Natural killer cell treated with Interleukin-12 subunit alpha and Interleukin-12 subunit beta and Interleukin-15 and Interleukin-18, amount 100 ng/mL, for 72 hours (primary cell): ENCODE measurements at places on chromosomes 3 and 15. TPM values are rescaled to one million over a fixed set of nuclear protein-coding genes. Genes with fewer than 3 reads are reported as not detected.

The AADACL2 gene
- not detected for total RNA-seq

The CYP8B1 gene
- not detected for total RNA-seq

DNA sequence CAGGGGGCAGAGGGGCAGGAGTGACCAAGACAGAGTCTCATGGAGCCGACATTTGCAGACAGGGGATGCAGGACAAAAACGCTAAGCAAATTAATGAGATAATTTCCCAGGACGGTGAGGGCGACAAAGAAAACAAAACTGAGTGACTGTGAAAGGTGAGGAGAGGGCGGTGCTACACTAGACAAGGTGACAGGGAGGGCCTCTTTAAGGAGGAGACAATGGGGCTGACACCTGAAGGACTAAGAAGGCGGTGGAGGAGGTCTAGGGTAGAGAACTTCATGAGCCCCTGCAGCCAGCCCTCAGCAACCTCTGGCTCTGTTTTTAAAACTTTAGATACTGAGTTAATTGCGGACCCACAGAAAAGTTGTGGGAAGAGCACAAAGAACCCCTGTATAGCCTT lies 41.6 kb downstream of the IQSEC1 start:
- no peak for DNase-seq

The RBP2 gene
- not detected for total RNA-seq

- no peak for DNase-seq
Observed at GRCh38 chr3:115518100-115518852, 105.0 kb upstream of the GAP43 start.

GRCh38 chr3:156795890-156796481 lies 30.2 kb upstream of the LEKR1 start:
- no peak for DNase-seq

DNA sequence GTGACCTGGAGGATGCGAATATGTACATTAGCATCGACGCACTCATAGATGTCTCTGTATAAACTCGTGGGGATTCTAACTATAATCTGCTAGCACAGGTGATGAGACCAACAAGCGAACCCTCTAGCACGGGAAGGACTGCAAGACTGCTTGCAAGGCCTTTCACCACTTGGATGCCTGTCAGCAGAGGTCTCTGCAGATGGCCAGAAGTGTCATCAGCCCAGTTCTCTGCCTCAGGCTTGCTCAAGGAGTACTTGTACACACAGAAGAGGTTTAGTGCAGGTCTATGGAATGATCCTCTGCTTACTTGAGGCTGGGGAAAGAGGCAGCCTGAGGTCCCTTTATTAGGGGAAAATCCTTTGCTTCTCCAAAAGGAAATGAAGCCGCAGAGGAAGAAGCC lies 48.1 kb downstream of the EDEM1 start:
- DNase-seq, result no peak

GRCh38 chr3:194255252-194256039 lies 95.7 kb downstream of the CPN2 start:
- no peak for DNase-seq

The PIERCE2 gene
- total RNA-seq, result not detected

GRCh38 chr15:97528238-97528637 lies 432.3 kb upstream of the ARRDC4 start:
- DNase-seq, result no peak

- no peak for DNase-seq
Observed at GRCh38 chr3:184691397-184692231, 20.2 kb downstream of the MAGEF1 start.

GRCh38 chr15:78203346-78204225 lies 30.8 kb downstream of the ACSBG1 start:
- no peak for DNase-seq

The NUSAP1 gene
- 80.5 TPM for total RNA-seq

DNA sequence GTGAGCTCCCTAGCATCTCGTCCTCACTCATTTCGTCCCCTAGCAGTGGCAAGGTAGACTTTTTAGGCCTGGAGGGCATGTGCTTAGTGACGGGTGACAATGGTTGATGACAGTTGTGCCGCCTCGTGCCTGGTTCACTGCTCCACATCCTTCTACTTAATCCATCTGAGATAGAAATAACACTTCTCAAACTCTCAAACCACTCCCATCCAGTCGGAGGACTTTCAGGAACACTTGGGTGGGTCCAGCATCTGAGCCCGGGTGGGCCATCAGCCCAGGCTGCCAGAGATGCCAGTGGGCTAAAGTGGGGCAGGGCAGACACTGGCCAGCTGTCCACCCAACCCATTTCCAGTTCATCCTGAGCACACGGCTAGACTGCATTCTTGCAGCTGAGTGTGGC lies 79.7 kb upstream of the SMAD3 start:
- DNase-seq, result no peak

The CEP70 gene
- total RNA-seq, result 9.9 TPM

The SLC9C1 gene
- not detected for total RNA-seq

DNA sequence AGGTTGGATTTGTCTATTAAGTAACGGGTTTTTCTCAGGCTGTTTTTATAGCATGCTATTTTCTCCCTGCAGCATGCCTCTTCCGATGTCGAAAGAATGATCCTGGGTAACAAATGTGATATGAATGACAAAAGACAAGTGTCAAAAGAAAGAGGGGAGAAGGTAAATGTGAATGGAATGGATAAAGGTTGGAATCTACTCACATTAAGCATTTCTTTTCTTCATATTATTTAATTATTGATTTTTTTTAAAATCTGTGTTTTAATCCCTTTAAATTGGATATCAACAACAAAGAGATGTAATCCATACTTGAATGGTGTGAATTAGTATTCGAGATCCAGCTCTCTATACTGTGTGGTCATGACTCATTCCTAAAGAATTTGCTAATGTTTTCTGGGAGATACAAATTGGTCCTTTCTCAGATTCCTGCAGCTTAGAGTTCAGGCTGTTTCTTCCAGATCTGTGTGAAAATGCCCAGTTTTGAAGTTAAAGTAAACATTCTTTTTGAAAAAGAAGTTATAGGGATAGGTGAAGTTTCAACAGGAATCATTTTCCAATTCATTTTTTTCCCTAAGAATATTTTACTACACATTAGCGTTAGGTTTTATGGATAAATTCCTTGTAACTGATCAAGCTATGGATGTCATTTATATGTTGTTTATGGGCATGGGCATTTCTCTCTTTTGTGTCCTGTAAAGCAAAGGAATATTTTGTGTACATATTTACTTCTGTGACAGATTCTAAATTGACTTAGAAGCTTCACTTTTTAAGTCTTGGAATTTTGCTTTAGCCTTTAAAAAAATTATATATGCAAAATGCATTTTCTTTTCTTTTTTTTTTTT lies 20.8 kb upstream of the APH1B start:
- DNase-seq, result no peak
